ENCODE measurements at places on chromosomes 5 and 9.
A peak's percentile ranks its signal among the peaks of the same experiment; 100 is the strongest.

DNA sequence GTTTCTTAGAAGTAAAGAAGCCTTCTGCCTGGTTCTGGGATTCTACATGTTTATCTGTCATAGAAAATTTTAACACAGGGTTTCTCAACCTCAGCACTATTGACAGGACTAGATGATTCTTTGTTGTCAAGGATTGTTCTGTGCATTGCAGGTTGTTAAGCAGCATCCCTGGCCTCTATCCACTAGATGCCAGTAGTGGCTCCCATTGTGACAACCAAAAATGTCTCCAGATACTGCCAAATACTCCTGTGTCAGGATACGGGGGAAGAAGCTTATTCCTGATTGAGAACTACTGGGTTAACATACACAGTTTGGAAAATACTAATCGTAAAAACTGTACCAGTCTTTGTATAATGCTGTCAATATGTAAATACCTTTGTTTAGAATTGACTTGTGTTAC is 167.1 kb downstream of the NIPBL start:
- DNase-seq, result no peak

- DNase-seq, result no peak
Observed at GRCh38 chr9:115604831-115605483, 487.0 kb upstream of the TNC start.

- DNase-seq, result no peak
Observed at GRCh38 chr9:81814794-81815464, 113.3 kb upstream of the SPATA31D4 start.

- no peak for DNase-seq
Observed at GRCh38 chr9:112887381-112887780, 3.3 kb downstream of the SLC46A2 start.

GRCh38 chr9:15231788-15232635 is 75.0 kb downstream of the TTC39B start:
- DNase-seq, result no peak

DNA sequence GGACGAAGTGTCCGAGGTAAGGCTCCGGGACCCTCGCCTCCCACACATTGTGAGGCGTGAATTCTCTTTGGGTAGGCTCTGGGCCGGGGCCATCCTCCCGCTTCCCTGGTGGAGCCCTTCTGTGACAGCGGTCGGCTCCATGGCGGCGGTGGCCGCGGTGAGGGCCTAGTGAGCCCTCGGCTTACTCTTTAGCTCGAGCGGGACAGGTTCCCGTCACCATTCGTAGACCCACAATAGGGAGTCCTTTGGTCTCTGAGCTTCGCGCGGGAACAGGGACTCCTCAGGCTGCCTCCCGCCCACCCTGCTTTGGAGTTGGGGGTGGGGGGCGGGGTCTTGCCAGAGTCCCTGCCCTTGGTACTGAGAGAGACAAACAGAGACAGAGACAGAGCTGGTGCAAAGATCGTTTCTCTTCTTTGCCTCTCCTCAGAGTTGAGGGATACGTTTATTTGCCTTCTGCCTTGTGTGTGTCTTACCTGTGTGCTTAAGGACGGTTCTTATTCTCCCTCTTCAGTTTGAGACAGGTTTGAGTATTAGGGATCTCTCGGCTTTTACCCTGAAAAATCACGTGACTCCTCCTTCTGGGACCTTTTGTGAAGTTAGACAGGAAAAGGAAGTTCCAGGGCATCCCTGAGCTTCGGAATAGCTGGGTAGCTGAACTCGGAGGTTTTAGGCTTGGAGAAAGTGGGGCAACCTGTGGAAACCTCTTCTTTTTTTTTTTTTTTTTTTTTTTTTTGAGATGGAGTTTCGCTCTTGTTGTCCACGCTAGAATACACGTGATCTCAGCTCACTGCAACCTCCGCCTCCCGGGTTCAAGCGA is 833 bp downstream of the ANKHD1 start:
- DNase-seq, result peak; percentile 38

DNA sequence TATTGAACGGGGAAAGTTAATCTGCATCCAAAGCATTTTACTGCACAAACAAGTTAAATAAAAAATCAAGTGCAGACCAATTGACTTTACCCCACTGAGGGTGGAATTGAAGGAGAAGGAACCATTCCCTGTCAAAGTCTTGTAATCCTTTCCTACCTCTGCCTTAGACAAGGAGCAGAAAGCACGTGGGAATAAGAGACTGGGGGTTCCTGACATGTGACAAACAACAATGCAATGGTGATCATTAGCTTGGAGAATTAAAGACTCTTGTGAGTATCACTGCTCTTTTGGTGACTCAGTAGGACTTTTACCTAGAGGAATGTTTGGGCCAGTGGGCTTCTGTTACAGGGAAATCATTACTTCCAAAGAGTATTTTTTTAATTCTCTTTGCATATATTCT is 779.5 kb downstream of the TLR4 start:
- no peak for DNase-seq

GRCh38 chr9:11135851-11136250 is 523.0 kb upstream of the PTPRD start:
- no peak for DNase-seq

- no peak for DNase-seq
Observed at GRCh38 chr5:114325541-114325940, 36.3 kb upstream of the KCNN2 start.

- DNase-seq, result no peak
Observed at GRCh38 chr5:138353560-138354080, 1.1 kb downstream of the KDM3B start.

DNA sequence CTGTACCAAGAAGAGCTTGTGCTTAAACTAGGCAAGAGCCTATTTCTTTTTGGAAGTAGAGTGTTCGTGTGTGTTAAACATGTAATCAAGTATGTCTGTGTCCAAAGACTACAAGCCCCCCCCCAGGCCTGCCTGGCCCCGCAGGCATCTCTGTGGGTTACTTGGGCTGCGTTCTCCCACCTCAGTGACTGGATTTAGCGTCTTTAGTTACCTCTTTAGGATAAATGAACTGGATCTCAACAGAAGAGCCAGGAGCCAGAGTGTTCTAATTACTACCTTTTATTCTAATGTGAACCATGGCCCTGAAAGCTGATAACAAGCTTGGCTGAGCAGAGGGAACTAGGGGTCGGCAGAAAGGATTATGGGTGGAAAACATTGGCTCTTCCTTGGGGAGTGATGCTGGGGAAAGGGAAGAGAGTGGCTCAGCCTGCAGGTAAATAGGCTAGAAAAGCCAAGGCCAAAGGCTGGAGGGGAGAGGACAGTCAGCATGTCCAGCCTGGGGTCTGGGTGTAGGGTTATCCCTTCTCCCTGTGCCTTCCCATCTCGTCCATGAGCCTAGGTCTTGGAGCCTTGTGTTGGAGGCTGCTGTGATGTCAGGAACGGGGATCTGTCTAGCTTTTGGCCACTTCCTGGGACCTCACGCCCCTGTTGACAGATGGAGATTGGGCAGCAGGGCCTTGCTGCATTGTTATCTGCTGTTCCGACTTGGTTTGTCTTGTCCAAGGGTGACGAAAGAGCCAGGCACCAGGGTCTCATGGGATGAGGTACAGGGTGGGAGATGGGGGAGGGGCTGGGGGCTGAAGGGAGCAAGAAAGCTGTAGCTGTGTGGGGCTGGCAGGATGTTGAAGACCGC is 11.1 kb downstream of the CD74 start:
- no peak for DNase-seq
